ENCODE measurements at places on chromosomes 2 and 18.

GRCh38 chr2:190340369-190340768 lies 3.0 kb upstream of the INPP1 start:
- no peak for DNase-seq

- DNase-seq, result no peak
Observed at GRCh38 chr18:64720781-64721464, 572.0 kb upstream of the LINC00305 start.

DNA sequence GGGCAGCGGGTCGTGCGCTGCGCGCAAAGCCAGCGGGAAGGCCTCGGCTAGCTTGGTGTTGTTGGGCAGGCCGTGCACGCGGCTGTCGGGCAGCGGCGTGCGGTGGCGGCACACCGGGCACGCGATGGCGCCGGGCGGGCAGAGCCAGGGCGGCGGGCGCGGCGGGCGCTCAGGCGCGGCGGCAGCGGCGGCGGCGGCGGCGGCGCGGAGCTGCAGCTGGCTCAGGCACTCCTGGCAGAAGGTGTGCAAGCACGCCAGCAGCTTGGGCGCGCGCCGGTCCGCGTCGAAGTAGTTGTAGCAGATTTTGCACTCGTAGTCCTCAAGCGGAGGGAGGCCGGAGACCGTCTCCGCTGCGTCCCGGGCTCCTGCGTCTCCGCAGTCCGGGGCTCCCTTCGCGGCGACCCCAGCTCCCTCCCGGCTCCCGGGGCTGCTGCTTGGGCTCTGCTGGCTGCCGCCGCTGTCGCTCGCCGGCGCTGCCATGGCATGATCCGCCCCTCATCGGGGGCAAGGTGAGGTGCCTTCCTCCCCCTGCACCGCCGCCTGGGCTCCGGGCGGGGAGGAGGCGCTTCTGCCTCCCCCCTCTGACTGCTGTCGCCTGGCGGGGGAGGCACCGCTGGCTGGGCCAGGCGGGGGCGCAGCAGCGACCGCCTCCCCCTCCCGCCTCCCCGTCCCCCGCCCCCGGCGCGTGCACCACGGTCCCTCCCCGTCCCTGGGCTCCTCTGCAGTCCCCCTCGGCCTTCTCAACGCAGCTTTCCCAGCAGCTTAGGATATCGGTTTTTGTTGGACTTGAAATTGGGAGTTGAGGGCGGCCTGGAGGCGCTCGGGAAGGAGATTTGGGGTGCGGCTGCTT lies 21.0 kb upstream of the PAX3 start:
- DNase-seq, result no peak

DNA sequence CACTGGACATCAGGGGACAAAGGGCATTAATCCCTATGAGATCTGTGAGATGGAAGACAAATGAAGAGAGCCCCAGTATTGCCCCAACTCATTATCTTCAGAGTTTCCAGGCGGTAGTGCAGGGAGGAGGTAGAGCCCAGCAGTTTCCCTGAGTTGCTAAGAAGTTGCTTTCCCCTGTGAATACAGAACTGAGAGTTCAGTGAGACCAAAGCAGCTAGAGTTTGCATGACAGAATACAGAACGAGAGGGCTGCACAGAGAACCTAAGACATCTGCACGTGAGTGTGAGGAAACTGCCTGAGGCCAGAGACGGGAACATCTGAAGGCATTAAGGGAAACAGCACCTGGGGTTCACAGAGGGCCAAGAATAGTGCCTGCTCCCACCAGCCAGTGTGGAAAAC lies 18.1 kb upstream of the PGAP1 start:
- DNase-seq, result no peak

- no peak for DNase-seq
Observed at GRCh38 chr2:232138441-232138840, 176.9 kb downstream of the DIS3L2 start.

DNA sequence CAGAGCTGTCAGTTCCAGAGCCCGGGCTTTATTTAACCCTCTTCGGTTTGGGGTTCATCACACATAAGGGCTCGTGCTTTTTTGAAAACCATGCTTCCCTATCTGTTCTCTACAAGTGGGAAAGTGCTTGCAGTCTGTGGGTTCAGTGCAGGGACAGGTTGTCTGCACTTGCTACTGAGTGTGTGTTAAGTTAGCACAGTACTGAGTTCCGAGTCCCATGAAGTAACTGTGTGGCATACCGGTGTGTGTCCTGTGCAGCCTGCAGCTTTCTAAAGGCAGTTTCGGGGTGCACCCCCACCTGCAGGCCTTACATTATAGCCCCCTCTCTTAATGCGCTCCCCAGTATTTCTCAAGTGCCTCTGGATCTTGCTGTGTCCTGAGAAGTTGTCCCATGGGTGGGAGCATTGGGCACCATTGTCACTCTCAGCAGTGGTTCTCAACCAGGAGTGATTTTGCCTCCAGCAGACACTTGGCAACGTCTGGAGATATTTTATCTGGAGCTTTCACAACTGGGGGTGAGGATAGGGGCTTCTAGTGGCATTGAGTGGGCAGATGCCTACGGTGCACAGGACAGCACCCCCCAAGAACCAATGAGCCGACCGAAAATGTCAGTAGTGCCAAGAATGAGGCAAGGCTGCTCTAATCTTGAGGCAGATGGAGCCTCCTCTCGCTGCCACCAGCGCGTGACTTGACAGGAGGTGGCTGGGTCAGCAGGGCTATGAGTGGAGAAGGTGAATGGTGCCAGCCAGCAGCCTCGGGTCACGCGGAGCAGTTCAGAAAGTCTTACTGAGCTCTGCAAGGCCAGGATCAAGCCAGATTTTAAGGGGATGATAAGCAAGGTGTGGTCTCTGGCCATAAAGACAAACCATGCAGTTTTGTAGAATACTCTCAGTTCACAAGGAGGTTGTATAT lies 152.2 kb downstream of the SMAD7 start:
- no peak for DNase-seq

- DNase-seq, result no peak
Observed at GRCh38 chr2:230155359-230155758, 64.4 kb downstream of the SP110 start.

GRCh38 chr2:127872354-127872753 lies 13.4 kb downstream of the AMMECR1L start:
- DNase-seq, result no peak

GRCh38 chr2:30436859-30437435 lies 10.1 kb upstream of the LCLAT1 start:
- DNase-seq, result no peak

DNA sequence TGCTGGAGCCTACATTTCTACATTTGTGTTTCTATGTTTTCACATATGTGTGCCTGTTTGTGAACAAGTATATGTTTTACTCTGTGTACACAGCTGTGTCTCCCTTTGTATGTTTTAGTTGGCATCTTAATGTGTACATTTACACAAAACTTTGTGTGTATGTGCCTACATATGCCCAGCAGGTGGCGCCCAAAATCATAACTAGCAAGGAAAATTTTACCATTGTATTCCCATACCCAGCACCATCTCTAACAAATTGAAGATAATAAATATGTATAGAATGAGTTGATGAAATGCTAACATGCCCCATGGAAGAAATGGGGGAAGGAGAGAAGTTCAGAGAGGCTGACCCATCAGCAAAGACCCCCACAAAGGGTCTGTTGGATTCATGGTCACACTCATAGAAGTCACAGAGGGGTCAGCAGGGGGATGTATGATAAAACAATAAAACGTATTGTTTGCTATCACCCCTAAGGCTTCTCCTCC lies 48.1 kb downstream of the PKDCC start:
- DNase-seq, result peak; percentile 59

- no peak for DNase-seq
Observed at GRCh38 chr2:213161759-213162515, 10.5 kb upstream of the IKZF2 start.

GRCh38 chr2:109645412-109646184 lies 31.4 kb downstream of the SOWAHC start:
- DNase-seq, result no peak

- no peak for DNase-seq
Observed at GRCh38 chr18:73340135-73340977, 472.6 kb upstream of the NETO1 start.

- DNase-seq, result no peak
Observed at GRCh38 chr2:170176212-170176611, 1.7 kb upstream of the MYO3B start.

DNA sequence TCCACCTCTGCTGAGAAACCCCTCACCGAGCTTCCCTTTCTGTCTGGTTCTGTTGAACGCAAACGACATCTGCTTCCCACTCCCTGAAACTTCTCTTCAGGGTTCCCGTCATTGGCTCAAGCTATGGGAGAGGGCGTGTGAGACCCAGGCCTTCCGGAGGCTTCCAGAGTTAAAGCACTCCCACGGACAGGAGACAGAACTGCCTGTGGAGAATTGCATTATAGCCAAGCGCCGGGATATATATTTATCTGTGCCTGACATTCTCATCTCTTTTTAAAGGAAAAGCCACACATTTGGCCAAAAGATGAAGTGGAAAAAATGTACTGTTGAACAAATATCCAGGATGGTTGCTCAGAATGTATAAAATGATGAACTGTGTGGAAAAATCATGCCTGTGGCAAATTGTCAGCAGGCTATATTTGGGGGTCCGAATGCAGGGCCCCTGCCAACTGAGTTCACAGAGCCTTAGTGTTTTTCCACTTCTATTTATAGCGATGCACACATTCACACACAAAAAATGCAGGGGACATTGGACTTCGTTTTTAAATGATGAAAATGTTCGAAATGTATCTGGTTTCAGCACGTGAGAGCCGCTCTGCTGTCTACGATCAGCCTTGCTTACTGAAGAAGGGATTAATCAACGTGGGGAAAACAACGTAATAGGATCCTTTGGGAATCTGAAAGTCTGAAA lies 59.5 kb downstream of the E2F6 start:
- DNase-seq, result no peak

- DNase-seq, result no peak
Observed at GRCh38 chr2:113850687-113851086, 39.2 kb upstream of the ACTR3 start.

- no peak for DNase-seq
Observed at GRCh38 chr2:182446087-182446486, 19.3 kb upstream of the PDE1A start.

GRCh38 chr18:543447-544078 lies 36.6 kb upstream of the CETN1 start:
- DNase-seq, result no peak

GRCh38 chr2:177161741-177162460 lies 50.7 kb upstream of the HNRNPA3 start:
- DNase-seq, result no peak

- DNase-seq, result no peak
Observed at GRCh38 chr2:169066897-169067296, 2.5 kb upstream of the DHRS9 start.

- DNase-seq, result no peak
Observed at GRCh38 chr2:102283996-102284395, 27.4 kb upstream of the IL1RL1 start.

- DNase-seq, result no peak
Observed at GRCh38 chr2:52594026-52594425, 1173.6 kb upstream of the CHAC2 start.

DNA sequence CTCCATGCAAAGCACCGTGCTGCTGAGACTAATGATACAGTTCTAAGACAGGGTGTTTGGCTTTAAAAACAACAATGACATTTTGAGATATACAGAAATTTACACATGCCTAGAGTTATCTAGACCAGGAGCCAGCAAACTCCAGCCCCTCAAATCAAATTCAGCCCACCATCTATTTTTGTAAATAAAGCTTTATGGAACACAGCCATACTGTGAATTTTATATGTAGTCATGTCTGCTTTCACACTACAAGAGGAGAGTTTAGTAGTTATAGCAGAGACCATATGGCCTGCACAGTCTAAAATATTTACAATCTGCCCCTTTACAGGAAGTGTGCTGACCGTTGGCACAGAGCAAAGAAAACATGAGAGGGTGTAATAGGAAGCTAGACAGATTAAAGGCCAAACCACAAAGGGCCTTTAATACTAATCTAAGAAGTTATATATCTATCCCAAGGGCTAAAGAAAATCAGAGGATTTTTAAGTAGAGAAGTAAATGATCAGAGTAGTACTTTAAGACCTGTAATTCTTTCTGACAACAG lies 39.4 kb downstream of the NBAS start:
- DNase-seq, result no peak

GRCh38 chr2:71801969-71802368 lies 345.7 kb downstream of the CYP26B1 start:
- DNase-seq, result no peak

- DNase-seq, result no peak
Observed at GRCh38 chr2:203656522-203657287, 49.7 kb upstream of the CD28 start.

DNA sequence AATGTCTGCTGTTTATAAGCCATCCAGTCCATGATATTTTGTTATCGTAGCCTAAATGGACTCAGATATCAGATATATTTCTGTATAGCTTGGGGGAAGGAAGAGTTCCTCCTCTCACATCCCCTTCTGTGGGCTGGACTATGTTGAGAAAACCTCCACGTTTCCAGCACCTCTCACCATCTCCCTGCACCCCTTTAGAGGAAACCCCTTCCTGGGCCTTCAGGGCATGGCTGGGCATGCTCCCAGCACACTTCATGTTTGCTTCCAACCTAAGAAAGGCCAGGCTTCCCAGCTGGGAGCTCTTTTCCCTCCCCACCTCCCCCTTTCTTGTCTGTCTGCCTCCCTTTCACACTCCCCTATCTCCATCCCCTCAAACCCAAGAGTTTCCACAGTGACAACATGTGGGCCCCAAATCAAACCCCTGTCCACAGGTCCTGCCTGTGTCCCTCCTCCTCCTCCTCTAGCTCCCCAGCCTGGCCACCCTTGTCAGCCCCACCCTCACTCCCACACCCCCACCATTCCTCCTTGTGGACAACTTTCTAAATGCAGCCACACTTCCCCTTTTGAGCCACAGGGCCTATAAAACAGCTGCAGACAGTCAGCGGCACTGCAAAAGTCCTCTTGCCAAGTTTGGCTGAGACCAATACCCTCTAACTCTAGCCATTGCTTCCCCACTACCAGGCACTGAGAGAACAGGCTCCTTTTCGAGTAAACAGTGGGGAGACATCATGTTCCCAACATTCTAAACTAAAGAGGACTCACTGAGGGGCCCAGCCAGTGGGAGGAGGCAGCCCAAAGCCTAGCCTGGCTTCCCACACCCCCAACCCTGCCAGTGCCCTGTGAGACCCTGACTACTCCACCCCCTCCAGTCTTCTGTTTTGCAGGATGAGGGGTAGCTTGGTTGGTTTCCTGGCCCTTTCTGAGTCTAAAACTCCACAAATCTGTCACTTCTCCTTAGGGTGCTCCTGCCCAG lies 120.5 kb downstream of the ZFP36L2 start:
- no peak for DNase-seq

DNA sequence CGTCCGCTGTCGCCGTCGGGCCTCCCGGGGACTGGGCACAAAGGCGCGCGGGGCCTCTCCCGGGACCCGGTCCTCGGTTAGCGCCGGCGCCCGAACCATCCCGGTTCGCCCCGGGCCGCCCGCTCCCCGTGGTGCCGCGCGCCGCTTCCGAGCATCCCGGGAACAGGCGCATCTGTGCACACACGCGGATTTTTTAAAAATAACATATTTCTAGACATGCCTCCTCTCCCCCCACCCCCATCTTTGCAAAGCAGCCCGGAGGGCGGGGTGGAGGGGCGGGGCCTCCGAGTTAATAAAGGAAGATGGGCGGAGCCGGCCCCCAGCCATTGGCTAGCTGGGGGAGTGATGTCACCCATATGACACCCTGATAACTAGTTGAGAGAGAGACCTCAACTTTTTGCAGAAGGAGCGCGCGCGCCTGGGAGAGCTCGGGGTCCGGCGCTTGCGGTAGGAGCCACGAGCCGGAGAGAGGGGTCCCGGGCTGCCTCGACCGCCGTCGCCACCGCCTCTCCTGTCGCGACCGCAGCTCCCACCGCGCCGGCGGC lies at the start of gene SOX11:
TSS of gene SOX11 (plus strand) at position 400 of the 545 bp plus-strand sequence. CDS start 338 bp downstream, outside the sequence.
- no peak for DNase-seq
